T47D (cell line): ENCODE measurements at places on chromosomes 6 and 20.

DNA sequence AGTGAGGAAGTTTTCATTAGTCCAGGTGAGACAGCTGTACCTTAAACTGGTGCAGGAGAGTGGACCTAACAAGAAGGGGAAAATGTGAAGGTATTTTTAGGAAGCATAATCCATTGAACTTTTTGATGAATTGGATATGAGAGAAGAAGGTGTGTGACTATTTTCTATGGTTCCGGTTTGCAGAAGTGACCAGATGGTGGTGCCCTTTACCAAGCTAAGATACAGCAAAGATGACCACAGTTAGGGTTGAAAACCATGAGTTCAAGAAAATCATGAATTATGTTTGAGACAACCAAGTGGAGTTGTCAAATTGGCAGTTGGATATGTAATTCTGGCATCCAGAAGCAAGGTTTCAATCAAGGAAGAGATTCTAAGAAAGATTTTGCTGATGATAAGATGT, 61.9 kb upstream of the NRSN1 start:
- peak; percentile 11 for DNase-seq

DNA sequence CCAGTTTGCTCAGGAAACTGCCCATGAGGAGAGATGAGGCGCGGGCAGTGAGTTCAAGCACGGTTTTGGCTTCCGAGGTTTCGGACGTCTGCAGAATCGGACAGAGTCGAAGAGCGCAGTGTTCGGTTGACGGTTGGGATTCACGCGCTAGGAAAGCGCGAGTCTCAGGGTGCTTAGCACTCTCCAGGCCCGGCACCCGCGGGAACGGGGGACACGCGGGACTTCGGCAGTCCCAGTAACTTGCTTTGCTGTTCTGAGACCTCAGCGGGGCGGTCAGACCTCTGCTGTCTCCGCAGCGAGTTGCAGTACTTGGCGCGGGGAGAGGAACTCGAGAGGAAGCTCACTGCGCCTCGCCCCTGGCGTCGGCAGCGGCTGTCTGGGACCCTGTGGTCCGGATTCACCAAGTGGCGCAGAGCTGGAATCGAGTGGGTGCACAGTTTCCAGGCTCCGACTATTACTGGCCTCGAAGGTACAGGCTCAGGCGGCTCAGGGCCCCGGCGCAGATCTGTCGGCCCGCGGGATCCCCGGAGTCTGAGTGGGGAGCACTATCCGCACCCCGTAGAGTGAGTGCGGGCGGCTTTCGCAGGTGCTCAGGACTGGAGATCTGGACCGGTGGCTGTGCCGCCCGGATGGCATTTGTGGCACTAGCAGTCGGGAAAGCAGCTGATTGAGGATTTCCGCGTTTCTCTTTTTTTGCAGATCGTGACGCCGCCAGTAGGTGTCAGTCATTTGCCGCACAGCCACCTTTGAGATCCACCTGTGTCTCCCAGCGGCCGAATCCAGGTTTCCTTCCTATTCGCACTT, at the start of gene POM121L2:
POM121L2 (minus strand) TSS at position 128 of the 804 bp plus-strand sequence; CDS start at position 25, 103 bp downstream.
- DNase-seq: peak; percentile 75

DNA sequence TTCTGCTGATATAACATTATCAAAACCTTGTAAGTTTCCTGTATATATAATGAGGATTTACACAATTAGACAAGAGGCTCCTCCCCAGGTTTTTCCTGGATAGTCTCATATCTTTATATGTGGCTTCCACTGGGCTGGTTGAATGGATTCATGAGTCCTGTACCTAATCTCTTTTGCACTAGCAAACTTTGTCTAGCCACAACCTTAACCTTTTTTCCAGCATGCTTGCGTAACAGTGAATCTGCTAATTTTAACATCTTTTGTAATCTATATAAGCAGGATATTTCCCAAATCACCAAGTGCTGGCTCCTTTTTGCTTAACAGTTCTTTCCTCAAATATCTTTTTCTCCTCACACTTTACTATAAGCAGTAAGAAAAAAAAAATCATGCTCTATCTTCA, 153.6 kb downstream of the COL21A1 start:
- no peak for DNase-seq

DNA sequence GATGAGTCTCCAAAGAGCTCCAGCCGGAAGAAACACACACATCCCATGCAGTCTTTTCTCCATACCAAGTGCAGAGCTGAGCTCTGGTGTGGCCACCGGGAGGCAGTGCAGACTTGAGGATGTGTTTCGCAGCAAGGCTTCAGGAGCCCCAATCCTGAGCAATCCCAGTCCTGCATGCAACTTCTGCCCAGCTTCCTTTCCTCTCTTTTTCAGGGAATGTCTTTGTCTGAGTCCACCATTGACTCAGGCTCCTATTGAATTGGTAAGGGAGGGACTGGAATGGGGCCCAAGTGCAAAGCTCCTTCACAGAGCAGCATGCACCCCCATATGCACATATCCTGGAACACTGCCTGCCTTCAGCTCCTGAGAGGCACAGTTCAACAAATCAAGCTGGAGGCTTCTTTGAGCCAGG, 50.5 kb upstream of the ASIP start:
- peak; percentile 88 for DNase-seq

GRCh38 chr6:170045981-170046667, 244.8 kb downstream of the DLL1 start:
- no peak for DNase-seq

DNA sequence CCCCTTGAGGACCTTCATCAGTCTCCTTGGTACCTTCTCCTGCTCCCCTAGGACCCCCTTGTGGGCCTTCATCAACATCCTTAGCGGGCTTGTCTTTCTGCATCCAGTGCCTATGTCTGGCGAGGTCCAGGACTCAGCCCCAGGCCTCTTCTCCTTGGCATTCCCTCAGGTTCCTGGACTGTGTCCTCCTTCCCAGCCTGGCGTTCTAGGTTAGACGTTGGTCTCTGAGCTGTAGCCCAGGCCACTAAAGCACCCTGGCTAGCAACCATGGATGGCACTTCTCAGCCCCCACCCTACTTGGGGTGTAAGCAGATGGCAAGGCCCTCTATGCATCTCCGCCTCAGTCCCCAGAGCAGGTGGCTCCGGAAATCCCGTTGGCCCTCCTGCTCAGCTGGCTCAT, 51.5 kb upstream of the NNAT start:
- no peak for DNase-seq

DNA sequence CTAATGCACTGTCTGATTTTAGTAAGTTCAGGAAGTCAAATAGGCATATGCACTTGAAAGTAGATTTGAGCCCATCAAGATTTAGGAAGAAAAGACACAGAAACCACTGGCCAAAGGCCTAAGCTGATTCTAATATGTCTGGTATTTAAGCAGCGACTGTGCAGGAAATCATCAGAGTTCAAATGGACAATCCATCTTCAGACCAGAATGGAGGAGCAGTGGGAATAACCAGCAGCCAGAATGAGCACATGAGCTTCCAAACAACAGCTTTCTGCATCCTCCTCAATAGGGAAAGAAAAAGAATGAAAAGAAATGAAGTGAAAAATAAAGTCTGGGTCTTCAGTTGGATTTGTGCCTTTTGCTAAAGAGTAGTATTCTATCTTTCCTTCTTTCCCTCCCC, 50.6 kb downstream of the SOD2 start:
- DNase-seq: no peak

GRCh38 chr20:47957135-47957534, 171.9 kb upstream of the SULF2 start:
- no peak for DNase-seq

DNA sequence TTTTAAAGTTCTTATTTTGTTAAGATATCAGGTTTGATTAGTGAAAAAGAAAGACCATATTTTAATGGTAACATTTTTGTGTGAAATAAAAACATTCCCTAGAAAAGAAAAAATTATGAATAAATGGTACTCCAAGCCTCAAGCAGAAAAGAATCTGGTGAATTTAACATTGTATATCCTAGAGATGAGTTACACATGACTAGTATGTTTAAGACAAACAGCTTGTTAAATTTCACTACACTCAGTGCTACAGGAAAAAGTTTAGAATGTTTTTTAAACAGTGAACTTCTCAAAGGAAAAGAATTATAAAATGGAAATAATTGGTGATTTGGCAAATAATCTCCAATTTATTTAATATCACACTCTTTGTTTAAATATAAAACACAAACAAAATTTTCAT, 222.7 kb upstream of the MCHR2 start:
- DNase-seq: no peak

GRCh38 chr20:22529150-22530019, 55.0 kb downstream of the FOXA2 start:
- DNase-seq: no peak

- DNase-seq: no peak
Measured at GRCh38 chr20:21424846-21425245, 27.5 kb upstream of the NKX2-4 start.

DNA sequence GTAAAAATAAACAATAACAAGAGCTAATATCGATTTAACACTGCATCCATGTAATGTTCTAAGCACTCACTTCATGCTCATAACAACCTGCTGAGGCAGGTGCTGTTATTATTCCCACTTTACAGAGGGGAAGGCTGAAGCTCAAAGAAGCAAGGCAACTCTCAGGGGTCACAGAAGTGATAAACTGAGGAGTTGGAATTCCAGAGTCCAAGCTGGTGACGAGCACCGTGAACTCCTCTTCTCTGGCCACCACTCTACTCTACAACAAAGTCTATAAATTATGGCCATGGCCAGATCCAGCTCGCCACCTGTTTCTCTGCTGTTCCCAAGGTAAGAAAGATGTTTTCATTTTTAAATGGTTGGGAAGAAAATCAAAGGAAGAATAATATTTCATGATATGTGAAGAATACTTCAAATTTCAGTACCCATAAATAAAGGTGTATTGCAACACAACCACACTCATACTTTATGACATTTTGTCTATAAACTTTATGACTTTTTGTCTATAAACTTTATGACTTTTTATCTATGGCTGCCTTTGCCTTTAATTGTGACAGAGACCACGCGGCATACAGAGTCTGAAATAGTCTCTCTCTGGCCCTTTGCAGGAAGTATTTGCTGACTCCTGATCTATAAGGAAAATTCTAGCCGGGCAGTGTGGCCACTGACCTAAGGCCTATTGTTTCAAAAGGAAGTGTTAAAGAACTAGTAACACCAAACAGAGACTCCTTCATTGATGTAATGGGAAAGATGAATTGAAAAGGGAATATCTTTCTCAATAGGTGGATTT, 113.2 kb upstream of the KCNG1 start:
- no peak for DNase-seq

- DNase-seq: no peak
Measured at GRCh38 chr20:48861444-48861843, 33.6 kb upstream of the PREX1 start.

DNA sequence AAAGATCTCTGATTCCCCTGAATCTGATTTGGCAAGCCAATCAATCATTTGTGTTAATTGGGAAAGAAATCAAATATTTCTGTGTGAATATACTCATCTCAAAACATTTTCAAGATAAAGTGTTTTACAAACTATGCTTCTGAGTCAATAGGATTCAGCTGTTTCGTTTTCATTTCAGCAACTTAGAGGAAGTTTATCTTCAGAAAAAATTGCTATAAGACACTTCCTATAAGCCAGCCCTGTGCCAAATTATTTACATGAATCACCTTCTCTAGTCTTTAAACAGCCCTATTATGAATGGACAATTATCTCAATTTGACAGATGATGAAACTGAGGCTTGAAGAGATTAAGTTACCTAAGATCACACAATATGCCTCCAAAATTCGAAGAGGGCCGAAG, 10.9 kb downstream of the DEFB129 start:
- no peak for DNase-seq

- DNase-seq: peak; percentile 30
Measured at GRCh38 chr20:21027569-21027968, 78.6 kb downstream of the LINC00237 start.

DNA sequence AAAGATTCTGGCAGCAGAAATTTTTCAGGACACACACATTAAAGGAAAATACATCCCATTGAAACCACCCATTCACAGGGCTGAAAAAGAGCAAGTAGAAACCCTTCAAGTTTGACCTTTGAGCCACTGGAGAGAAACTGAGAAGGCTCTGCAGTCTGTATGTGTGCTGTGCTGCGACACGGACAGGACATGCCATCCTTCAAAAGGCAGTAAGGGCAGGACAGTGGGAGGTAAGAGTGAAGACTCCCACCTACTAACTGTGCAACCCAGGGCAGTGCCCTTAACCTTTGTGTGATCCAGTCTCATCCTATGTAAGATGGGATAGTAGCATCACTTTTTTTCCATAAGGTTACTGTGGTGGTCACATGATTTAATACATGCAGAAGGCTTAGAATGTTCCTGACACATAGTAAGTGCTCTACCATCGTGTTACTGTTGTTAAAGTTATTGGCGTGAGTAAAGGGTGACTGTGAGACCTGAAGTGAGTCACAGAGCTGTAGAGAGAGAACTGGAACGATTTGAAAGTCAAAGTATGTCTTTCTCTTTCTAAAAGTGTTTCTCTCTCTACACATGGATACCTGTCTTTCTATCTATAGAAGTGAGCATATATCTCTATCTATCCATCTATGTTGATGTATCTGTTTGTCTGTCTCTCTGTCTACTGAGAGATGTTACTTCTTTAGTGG, 153.7 kb upstream of the OLIG3 start:
- DNase-seq: no peak

- DNase-seq: no peak
Measured at GRCh38 chr6:15038013-15038791, 207.7 kb upstream of the JARID2 start.

DNA sequence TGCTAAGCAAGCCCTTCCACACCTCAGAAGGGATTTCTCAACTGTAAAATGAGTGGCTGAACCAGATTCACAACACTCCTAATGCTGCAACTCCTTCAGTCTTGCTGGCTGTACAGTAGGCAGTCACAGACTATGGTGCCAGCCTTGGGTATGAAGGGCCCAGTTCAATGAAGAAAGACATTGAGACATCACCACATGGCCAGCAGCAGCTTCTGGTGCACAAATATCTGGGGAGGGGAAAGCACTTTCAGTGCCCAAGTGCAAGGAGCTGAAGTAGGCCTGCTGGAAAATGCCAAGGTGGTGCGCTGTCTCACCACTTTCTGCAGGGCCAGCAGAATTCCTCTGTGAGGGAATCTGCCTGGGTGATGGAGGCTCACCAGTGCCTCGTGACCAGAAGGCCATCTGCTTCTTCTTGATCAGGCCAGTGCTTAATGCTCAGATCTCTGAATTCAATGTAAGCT, 1.8 kb downstream of the PLA2G7 start:
- DNase-seq: no peak

DNA sequence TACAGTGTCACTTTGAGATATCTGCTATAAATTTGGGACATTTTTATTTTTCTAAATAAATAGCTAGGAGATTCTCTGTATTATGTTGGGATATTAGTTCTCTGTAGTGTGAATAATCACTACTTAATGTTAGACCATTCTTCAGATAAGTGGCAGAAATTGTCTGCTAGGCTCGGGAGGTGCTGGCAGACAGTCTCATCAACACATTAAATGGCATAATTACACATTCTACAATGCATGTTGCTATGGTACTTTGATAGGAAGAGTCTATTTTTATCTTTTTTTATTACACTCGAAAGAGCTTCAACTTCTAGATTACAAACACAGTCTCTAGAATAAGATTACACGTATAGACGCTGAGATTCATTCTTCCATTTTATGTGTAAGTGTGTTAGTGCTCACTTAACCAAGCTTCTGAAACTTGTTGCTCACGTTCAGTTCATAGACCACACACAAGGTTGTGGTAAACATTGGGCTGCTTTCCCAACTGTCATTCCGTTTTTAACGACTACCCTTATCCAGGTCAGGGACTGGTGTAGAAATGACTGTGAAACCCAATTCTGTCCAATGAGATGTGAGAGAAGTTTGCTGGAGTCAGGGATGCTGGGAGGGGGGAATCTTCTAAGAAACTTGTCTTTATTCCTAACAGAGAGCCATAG, 78.6 kb downstream of the TPBG start:
- DNase-seq: no peak
